ENCODE measurements at places on chromosomes 6 and 20.
A peak's percentile ranks its signal among the peaks of the same experiment; 100 is the strongest.

- no peak for DNase-seq
These were observed 336.0 kb downstream of the RFPL4B start for GRCh38 chr6:112683106-112683505.

DNA sequence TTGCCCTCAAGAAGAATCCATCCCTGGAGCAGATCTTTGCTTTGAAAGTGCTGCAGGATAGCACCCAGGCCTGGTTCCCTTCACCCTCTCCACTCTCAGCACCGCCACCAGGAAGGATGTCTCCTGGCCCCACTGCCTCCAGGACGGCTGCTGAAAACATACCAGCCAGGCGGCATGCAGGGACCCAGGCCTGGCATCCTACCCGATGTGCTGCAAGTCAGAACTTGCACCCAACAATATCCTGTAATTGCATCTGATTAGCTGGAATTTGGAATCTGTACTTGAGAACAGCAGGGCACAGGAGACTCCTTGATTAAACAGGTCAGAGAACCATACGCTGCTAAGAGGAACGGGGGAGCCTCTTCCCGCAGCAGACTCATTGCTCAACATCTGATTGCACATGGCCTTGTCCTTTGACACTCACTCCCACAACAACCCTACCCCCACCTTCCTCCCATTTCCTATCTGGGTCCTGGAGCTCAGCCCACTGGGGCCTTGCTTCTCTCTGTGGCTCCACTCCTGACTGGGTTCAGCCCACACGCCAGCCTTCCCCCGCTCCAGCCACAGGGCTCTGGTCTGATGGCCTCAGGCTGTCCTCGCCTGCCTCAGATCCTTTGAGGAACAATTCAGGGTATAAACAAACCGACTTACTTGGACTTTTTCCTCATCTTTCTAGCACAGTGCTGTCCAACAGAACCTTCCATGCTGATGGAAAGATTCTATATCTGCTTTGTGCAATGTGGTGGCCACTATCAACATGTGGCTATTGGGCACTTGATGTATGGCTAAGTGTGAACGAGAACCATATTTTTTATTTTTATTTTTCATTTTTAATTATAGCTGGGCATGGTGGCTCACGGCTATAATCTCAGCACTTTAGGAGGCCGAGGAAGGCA lies 78.0 kb downstream of the FGD2 start:
- DNase-seq = peak; percentile 98

- DNase-seq = no peak
These were observed 16.6 kb downstream of the CPNE5 start for GRCh38 chr6:36822506-36823269.

DNA sequence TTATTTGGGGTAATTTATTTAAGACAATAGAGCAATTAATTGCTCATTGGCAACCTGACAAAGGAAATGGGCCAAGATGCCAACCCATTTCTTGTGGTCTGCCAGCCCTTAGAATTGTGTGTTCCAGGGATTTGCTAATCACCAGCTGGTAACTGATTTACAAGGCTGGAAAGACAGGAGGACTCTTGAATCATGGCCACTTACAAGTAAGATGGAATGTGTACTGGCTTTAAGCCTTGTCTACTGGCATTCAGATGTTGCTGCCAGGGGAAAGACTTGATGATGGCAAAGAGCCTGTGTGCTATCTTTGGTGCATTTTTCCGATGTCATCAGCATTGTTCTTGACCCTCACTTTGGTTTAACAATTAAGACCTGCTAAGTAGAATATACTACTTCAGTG lies 91.0 kb downstream of the BCKDHB start:
- DNase-seq = no peak

DNA sequence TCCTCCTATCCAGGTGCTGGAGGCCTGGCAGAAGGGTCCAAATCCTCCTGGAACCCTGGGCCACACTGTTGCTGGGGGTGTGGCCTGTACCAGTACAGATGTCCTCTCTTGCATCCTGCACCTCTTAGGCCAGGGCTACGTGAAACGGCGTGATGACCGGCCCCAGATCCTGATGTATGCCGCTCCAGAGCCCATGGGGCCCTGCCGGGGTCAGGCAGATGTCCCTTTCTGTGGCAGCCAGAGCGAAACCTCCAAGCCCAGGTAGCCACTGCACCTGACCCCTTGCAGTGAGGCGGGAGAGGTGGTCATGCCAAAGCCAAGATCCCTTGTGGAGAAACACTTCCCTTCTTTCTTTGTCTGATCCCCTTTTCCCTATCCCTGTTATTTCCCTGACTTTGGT lies 14.2 kb downstream of the DNPH1 start:
- DNase-seq = no peak

- DNase-seq = peak; percentile 83
These were observed 95.3 kb upstream of the MAN1A1 start for GRCh38 chr6:119444642-119445557.

DNA sequence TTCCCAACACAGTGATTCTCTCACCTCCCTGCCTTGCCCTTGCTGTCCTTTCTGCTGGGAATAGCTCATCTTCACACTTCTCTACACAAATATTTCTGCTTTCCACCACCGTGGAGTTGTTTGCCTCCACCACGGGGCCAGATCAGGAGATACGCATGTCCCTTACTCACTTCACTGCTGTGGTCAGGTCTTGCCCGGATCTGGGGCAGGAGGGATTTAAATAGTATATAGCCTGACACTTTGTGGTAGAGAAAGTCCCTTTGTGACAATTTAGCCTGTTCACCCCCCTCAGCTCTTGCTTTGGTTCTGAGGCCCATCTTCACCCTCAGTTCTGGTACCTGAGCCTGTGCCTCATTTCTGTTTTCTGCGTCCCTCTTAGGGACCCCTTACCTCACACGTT lies 92.6 kb upstream of the PREP start:
- DNase-seq = peak; percentile 13

DNA sequence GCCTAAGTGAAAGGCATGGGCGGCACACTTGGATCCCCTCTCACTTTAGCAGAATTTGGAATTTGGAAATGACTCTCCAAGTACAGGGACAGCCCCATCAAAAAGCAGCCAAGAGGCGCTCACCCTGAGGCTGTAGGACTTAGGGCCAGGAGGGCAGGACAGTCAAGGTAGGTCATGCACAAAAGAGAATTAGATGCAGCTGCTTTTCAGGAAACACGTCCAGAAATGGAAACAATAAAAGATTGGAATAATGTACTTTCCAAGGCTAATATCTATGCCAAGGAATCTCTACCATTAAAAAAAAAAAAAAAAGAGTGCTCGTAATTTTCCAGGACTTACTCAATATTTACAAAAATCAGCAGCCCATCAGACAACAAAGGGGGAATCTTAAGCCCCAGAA lies 19.9 kb downstream of the PREP start:
- no peak for DNase-seq

GRCh38 chr6:145491126-145491525 lies 244.2 kb downstream of the EPM2A start:
- DNase-seq = no peak

- DNase-seq = peak; percentile 61
These were observed 89.7 kb downstream of the MDGA1 start for GRCh38 chr6:37607944-37608343.

- DNase-seq = no peak
These were observed 7.6 kb downstream of the POLR1C start for GRCh38 chr6:43524483-43524961.

DNA sequence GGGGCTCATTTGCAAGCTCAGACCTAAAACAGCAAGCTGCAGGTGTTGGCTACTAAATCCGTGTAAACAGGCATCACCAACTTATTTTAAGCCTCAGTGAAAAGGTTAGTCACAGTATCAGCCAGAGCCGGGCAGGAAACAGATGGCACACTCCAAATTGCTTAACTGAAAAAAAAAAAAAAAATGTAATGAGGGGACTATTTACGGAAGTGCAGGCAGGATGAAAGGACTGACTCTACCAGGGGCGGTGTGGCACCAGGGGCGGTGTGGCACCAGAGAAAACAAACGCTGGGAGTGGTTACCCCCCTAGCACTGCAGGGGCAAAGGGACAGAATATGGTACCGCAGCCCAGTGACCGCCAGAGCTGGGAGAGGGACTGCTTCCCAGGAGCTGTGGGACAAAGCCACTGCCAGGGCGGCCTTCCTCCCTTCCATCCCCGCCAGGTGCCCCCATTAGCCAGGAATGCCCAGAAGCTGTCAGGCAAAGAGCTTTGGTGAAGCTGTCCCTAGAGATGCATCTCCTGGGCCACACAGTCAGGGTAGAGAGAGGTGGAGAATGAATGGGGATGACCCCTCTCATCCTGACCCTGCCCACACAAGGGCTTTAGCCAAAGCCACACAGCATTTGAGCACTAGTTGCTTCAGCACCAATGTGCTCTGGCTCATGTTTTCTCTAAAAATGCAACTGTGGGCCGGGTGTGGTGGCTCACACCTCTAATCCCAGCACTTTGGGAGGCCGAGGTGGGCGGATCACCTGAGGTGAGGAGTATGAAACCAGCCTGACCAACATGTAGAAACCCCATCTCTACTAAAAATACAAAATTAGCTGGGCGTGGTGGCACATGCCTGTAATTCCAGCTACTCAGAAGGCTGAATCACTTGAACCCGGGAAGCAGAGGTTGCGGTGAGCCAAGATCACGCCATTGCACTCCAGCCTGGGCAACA lies 39.6 kb upstream of the GFOD1 start:
- no peak for DNase-seq

- no peak for DNase-seq
These were observed 45.7 kb downstream of the NKAIN2 start for GRCh38 chr6:123849406-123849805.

GRCh38 chr20:43408848-43409576 lies 48.7 kb upstream of the SRSF6 start:
- DNase-seq = peak; percentile 45

DNA sequence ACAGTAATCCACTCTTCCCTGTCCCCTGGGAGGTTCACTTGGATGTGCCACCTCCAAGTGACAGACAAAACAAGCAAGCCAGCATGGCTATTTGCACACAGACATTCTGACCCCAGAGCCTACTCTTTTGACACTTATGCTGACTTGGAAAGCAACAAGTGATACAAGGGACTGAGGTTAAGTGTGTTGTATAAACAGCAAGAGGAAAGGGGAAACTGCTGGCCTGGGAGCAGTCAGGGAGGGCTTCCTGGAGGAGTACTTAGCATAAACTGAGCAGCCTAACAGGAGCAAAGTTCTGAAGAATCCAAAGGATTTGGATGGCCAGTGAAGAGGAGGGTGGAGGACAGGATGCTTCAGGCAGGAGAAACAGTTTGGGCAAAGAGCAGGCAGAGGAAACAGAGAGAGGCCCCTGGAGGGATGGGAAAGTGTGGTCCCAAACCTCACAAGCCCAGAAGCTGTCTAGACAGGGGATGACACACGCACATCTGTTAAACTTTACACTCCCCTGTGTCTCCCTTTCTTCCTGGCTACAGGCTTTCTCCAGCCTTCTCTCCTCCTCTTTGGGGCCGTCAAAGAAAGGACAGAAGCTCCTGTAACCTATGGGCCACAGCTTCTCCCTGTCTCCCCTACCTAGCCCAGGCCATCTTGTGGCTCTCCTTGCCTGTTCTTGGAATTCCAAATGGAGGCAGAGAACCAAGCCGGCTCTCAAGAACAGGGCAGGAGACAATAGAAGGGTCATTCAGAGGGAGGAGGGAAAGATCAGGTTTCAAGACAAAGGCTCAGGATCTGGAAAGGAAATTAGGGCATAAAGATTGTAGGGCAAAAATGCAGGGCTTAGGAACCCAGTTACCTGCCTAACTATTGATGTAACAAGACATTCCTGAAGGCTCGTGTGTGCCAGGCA lies 19.3 kb downstream of the SULF2 start:
- no peak for DNase-seq

GRCh38 chr6:189676-190075 lies 102.6 kb upstream of the DUSP22 start:
- no peak for DNase-seq

- peak; percentile 95 for DNase-seq
These were observed 118.7 kb downstream of the HFE start for GRCh38 chr6:26205625-26206574.

DNA sequence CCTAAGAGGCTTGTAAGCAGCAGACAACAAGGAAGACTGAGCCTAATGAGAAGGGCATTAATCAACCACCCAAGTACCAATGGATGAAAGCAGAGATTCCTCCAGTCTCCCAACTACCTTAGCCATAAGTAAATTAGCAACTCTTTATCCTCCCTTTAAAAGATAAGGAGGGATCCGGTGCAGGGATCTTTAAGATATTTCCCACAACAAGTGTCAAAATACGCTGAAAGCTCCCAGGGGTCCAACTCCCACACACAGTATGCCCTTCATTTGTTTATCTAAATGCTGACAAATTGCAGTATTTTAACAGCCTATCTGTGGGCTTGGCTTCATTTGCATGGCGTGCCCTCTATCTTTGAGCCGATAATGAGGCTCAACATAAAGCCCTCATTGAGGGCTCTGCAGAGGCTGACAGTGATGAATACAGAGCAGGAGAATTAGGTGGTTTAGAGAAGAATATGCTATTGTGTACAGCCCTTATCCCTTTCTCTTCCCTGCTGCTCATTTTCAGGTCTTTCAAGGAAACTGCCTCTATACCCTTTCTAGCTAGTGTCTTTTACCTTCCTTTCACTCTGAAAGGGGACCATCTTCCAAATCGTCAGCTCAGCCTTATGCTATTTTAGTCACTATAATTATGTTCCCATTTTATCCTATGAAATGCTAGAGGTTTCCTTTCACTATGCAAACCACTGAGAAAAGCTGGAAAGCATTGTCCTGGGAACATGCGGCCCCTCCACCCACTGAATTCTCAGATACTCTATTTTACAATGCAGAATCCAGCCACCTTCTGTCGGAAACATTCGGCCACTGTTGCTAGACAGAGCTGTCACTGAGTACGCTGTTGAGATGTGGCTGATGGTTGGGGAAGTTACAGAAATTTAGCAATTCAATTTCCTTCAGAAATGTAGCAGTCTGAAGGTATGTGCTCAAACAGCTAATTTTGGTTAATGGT lies 575.2 kb upstream of the JAG1 start:
- DNase-seq = no peak

DNA sequence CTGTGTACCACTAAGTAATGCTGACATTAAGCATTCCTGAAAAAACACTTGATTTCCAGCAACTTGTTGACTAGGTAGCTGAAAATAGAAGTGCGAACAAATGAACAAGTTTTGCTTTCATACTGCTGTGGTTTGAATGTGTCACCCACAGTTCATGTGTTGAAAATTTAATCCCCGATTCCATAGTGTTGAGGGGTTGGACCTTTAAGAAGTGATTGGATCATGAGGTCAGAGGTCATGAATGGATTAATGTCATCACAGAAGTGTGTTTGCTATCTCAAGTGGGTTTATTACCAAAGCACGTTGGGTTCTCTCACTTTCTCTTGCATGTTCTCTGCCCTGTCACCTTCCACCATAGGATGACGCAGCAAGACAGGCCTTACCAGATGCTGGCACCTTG lies 568.5 kb downstream of the UTRN start:
- DNase-seq = no peak

Data from OCI-M1 (cell line).